ENCODE measurements at places on chromosomes 2 and 18.
A peak's percentile ranks its signal among the peaks of the same experiment; 100 is the strongest.

DNA sequence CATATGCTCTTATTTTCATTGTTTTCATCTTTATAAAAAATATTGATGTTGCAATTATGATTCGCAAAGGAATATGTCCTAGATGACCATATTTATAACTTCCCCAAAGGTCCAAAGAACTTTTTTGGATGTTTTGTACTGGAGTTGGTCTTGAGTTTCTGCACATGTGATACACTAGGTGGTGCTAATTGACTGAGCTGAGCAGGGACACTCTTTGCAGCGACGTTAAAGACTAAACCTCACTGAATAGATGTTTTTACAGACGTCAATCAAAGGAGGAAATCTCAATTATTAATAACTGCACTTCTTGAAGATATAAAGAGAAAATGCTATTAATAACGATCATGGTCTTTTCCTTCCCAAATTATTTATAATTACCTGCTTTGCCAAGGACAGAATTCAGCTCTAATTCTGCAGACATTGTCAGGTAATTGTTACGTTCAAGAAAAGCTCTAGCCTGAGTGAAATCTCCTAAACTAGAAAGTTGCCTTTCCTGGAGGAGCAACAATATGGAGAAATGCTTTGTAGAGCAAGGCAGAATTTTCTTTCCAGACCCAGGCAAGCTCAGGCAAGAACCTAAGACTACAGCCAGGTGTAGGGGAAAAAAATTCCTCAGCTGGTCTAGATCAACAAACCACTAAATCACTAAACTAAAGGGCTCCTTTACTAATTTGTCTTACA, 119.3 kb upstream of the RBBP8 start:
- no peak for DNase-seq
- H3K36me3 ChIP-seq, result no peaks in the 10 kb centered on the region
- H3K27me3 ChIP-seq, result no peaks in the 10 kb centered on the region
- H3K4me3 ChIP-seq, result no peak overlapping the region
- no peak overlapping the region for H3K27ac ChIP-seq

DNA sequence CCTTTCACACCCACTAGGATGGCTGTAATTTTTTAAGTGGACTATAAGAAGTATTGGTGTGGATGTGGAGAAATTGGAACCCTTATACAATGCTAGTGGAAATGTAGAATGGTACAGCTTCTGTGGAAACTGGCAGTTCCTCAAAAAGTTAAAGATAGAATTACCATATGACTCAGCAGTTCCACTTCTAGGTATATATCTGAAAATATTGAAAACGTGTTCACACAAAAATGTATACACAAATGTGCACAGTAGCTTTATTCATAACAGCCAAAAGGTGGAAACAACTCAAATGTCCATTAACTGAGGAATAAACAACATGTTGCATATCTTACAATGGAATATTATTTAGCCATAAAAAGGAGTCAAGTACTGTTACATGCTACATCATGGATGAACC, 17.7 kb downstream of the TANK start:
- H3K27ac ChIP-seq, result no peak overlapping the region
- no peak overlapping the region for H3K4me3 ChIP-seq
- DNase-seq, result no peak
- no peaks in the 10 kb centered on the region for H3K27me3 ChIP-seq

GRCh38 chr2:148653437-148653836, 8.9 kb downstream of the EPC2 start:
- no peak overlapping the region for H3K4me3 ChIP-seq
- DNase-seq, result no peak
- no peaks in the 10 kb centered on the region for H3K36me3 ChIP-seq
- H3K27me3 ChIP-seq, result no peaks in the 10 kb centered on the region

DNA sequence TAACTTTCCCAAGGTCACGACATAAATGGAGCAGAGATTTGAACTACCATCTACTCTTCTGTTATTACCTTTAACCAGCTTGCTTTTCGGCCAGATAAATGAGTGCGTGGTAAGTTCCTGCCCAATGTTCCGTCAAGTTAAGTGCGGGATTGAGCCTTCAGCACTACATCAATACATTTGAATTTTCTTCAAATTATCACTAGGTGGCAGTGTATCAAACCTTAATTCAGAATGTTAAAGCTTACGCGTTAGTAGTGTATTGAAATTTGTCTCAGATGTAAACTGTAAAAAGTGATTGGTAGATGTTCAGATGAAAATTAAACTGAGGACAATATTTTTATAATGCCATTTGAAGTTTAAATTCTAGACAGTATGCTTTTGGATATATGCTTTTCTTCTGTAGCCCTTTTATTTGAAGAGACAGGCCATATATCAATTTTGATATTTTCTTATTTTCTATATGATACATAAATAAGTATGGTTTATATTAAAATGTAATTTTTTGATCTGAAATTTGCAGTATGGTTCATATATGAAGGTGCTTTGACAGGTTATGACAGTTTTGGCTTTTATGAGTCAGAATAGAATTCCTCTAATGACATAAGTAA, 681.3 kb downstream of the ADCYAP1 start:
- DNase-seq, result no peak
- H3K27ac ChIP-seq, result no peak overlapping the region
- peaks cover 11% of the 10 kb centered on the region for H3K27me3 ChIP-seq
- no peaks in the 10 kb centered on the region for H3K36me3 ChIP-seq

GRCh38 chr2:176766005-176766404, 446.6 kb upstream of the HNRNPA3 start:
- H3K27ac ChIP-seq, result no peak overlapping the region
- H3K36me3 ChIP-seq, result no peaks in the 10 kb centered on the region
- H3K4me1 ChIP-seq, result peaks cover 12% of the 10 kb centered on the region
- H3K4me3 ChIP-seq, result no peak overlapping the region
- no peaks in the 10 kb centered on the region for H3K27me3 ChIP-seq
- no peak for DNase-seq

GRCh38 chr18:48952287-48953103, 1.7 kb upstream of the SMAD7 start:
- peak overlapping the region; percentile 96 for H3K4me3 ChIP-seq
- peaks cover 22% of the 10 kb centered on the region for H3K36me3 ChIP-seq
- peaks cover 10% of the 10 kb centered on the region for H3K4me1 ChIP-seq
- peak overlapping the region; percentile 100 for H3K27ac ChIP-seq

GRCh38 chr18:10410472-10411308, 43.7 kb upstream of the APCDD1 start:
- no peak overlapping the region for H3K4me3 ChIP-seq
- no peaks in the 10 kb centered on the region for H3K27me3 ChIP-seq
- H3K36me3 ChIP-seq, result no peaks in the 10 kb centered on the region
- H3K4me1 ChIP-seq, result peaks cover 17% of the 10 kb centered on the region
- peak; percentile 59 for DNase-seq

GRCh38 chr2:74924463-74925265, 33.8 kb upstream of the POLE4 start:
- H3K4me3 ChIP-seq, result no peak overlapping the region
- DNase-seq, result no peak

DNA sequence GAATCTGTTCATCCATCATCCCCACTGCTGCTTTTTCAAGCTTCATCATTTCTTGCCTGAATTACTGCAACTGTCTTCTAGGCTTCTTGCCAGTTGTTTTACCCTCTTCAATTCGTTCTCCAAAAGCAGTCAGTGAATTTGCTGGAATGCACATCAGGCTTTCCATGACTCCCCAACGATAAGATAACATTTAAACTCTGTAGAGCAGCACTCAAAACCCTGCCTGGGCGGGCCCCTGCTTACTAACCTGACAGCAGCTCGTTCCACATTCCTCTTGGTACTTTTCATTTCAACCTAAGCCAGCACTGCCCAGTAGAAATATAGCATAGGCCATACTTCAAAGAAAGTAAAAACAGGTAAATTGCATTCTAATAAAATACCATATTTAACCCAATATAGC, 342.9 kb downstream of the SUCLG1 start:
- H3K4me3 ChIP-seq, result no peak overlapping the region
- no peak for DNase-seq
- no peaks in the 10 kb centered on the region for H3K4me1 ChIP-seq
- H3K36me3 ChIP-seq, result no peaks in the 10 kb centered on the region
- peaks cover 33% of the 10 kb centered on the region for H3K27me3 ChIP-seq

- H3K27me3 ChIP-seq, result no peaks in the 10 kb centered on the region
- H3K36me3 ChIP-seq, result no peaks in the 10 kb centered on the region
- peaks cover 9% of the 10 kb centered on the region for H3K4me1 ChIP-seq
- H3K4me3 ChIP-seq, result no peak overlapping the region
These were observed 92.3 kb downstream of the TTC27 start for GRCh38 chr2:32719933-32720716.

DNA sequence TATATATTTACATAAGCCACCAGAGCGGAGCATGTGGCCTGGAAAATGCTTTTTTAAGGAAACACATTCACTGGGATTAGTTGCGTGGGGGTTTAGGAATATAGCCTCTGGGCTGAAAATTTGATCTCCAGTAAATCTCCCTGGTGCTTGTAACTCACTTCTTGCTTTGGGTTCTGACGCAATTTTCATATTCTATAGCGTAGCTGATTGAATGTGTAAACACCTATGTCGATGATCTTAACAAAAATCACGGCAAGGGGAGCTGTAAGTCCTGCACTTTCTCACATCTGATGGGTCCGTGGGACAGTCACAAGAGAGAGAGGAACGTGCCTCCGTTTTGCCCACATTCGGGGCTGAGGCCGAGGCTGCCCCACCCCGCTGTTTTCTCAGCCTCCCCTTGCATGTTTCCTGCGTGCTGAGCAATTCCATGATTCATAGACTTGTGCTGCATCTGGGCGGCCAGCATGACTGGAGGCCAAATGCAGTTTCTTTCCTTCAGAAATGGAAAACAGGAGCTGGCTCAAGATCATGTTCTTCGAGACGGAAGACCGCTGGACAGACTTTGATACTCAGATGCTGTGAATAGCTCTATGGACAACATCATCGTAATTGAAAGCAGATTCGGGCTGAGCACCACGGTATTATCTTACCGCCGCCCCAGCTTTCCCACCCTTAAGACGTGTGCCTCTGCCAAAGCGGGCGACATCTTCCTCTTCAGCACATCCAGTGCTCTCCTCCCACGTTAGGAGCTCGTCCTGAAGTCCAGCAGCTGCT, 109.2 kb downstream of the TMEM18 start:
- DNase-seq, result no peak
- no peaks in the 10 kb centered on the region for H3K4me1 ChIP-seq
- no peak overlapping the region for H3K27ac ChIP-seq
- no peaks in the 10 kb centered on the region for H3K27me3 ChIP-seq
- H3K4me3 ChIP-seq, result no peak overlapping the region

DNA sequence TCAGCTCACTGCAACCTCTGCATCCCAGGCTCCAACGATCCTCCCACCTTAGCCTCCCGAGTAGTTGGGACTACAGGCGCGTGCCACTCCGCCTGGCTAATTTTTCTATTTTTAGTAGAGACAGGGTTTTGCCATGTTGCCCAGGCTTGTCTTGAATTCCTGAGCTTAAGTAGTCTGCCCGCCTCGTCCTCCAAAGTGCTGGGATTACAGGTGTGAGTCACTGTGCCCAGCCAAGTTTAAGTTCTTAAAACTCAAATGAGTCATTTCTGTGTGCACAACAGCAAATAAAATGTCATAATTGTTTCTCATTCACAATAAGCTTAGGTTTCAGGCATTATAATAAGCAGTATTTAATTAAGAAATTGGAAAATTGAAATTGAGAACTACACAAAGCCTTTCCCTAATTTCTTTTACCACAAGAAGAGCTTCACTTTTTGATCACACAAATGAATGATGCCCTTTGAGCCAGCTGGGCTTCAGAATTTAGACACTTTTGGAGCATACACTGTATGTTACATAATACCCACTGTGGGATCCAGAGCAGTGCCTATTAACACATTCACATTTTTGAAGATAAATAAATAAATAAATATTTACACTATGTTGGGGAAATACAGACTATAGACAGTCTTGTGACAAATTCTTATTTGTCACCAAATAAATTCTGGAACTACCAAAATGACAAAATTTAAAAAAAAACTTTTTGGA, 8.6 kb upstream of the ME2 start:
- H3K4me1 ChIP-seq, result no peaks in the 10 kb centered on the region
- no peaks in the 10 kb centered on the region for H3K36me3 ChIP-seq
- no peak overlapping the region for H3K4me3 ChIP-seq
- no peaks in the 10 kb centered on the region for H3K27me3 ChIP-seq
- H3K27ac ChIP-seq, result no peak overlapping the region
- DNase-seq, result no peak
